Skin of body (tissue), 3 donors: ENCODE measurements at places on chromosomes 3 and 15. TPM values are rescaled to one million over a fixed set of nuclear protein-coding genes. Genes with fewer than 3 reads are reported as not detected.
A peak's percentile ranks its signal among the peaks of the same experiment; 100 is the strongest.

- no peak for DNase-seq
Observed at GRCh38 chr3:133868758-133869475, 26.8 kb downstream of the RAB6B start.

Gene DNASE1L3
- 4.1 TPM for total RNA-seq

Gene ITPR1
- total RNA-seq, result 30.4 TPM

- DNase-seq, result no peak
Observed at GRCh38 chr15:40465939-40466338, 4.8 kb upstream of the CHST14 start.

- DNase-seq, result no peak
Observed at GRCh38 chr3:96678325-96678724, 136.1 kb upstream of the EPHA6 start.

Gene ROPN1
- 0.69 TPM for total RNA-seq

DNA sequence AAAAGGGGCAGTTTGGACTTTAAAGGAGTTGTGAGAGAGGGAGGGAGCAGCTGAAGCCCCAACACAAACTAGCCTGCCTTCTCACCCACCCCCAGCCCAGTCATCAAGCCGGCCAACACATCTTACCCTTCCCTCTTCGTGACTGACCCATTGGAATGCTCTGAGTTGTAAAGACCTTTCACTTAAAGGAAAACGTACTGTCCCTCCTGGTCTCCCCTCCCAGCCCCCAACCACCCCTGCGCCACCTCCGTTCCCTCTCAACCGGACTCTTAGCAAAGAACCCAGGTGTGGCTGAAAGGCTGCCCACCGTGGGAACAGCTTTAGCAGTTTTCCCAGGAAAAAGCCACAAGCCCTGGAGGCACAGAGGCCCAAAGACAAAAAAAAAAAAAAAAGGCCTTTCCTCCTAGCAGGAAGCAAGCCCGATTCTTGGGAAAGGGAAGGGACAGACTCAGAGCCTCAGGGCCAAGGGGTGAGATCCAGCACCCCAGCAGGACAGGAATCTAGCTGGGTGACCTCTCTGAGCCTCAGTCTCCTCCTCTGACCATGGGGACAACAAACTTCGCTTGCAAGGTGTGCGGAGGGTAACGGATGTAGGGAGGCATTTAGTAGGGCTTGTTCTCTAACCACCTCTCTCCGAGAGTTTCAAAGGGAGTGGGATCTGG lies 2.4 kb downstream of the CYP11A1 start:
- DNase-seq, result no peak

Gene AADACL2
- 21.6 TPM for total RNA-seq

- no peak for DNase-seq
Observed at GRCh38 chr3:106560451-106560966, 691.7 kb upstream of the CBLB start.

DNA sequence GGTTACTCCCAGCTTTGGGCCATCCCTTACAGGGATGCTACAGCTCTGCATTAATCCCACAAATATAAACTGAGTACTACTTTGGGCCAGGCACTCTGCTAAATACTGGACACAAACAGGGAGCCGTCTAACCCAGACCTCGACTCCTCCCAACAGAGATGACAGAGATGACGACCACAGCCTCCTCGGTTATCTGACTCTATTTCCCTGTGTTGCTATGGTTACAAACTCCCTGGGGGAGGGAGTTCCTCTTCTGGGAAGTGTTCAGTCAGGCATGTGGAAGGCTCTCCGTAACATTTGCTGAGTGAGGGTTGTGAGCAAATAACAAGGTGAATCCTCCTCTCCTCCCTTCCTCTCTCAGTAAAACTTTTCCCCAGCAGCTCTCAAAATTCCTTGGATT lies 6.7 kb upstream of the CMTM7 start:
- peak; percentile 23 for DNase-seq

DNA sequence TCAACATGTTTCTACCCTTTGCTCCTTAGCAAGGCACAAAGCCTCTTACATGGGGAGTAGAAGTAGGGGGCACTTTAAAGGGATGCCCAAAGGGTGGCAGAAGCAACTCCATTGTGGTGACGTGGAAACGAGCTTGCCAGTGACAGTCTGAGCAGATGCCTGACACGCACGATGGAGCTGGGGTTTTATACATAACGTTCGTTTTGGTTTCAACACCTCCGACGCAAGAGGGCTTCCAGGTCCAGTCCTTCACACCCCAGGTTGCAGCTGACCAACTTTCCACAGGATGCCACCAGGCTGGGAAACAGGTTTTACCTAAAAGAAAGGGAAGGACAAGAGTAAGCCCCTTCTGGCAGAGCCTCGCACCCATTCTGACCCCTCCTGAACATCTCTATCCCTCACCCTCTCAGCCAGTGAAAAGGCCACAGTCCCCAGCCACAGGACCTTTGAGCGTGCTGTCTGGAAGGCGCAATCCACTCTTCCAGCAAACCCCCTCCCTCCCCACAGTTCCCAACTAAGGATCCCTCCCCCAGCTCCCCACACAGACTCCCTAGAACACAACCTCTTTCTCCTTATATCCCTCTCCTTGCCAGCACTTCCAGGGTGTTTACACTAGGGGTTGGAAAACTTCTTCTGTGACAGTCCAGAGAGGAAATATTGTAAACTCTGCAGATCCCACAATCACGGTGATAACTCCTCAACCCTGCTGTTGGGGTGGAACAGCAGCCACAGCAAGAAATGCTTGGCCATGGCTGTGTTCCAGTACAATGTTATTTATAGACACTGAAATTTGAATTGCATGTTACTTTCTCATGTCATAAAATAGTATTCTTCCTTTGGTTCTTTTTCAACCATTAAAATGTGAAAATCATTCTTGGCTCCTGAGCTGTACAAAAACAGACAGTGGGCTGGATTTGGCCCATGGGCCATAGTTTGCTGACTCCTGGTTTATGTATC lies 36.2 kb downstream of the FAM174B start:
- DNase-seq, result peak; percentile 95

GRCh38 chr3:43224405-43225073 lies 61.8 kb upstream of the SNRK start:
- DNase-seq, result no peak

Gene WWTR1
- total RNA-seq, result 83.2 TPM

Gene CD200R1
- 6.3 TPM for total RNA-seq

DNA sequence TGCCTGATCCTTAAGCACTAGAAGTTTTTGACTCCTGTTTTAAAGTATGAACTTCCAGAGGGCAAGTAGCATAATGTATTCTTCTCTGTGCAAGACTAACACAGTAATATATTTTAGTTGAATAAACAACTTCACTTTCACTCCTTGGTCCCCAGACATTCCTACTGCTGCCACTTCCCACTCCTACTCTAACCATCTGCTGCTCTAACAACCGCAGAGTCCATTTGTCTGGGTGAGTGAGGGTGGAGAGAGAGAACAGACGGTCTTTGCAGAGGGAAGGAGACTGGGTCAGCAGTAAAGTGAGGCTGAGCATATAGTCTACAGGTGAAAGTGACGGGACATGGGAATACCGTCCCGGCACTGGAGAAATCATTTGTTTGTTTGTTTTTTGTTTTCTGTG lies 301.0 kb upstream of the SLCO3A1 start:
- no peak for DNase-seq

Gene LYZL4
- total RNA-seq, result not detected

- no peak for DNase-seq
Observed at GRCh38 chr15:39296955-39297354, 283.9 kb upstream of the THBS1 start.

Gene PLIN1
- total RNA-seq, result 119 TPM

Gene RTF1
- 21.5 TPM for total RNA-seq

DNA sequence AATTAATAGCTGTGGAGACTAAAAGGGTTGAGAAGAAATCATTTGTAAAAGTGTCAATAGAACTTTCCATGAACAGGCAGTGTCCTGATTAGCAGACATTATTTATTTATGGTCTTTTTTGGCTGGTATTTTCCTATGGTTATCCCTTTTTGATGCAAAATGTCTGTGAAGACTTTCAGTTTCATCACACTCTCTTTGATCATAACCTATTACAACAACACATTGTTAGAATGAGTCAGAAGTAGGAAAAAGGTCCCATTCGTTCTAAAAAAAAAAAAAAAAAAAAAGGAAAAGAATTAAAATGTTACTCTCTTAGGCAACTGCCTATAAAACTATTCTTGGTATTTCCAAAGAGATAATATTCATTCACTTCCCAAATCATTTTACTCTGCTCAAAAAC lies 62.1 kb downstream of the SLC49A4 start:
- no peak for DNase-seq

DNA sequence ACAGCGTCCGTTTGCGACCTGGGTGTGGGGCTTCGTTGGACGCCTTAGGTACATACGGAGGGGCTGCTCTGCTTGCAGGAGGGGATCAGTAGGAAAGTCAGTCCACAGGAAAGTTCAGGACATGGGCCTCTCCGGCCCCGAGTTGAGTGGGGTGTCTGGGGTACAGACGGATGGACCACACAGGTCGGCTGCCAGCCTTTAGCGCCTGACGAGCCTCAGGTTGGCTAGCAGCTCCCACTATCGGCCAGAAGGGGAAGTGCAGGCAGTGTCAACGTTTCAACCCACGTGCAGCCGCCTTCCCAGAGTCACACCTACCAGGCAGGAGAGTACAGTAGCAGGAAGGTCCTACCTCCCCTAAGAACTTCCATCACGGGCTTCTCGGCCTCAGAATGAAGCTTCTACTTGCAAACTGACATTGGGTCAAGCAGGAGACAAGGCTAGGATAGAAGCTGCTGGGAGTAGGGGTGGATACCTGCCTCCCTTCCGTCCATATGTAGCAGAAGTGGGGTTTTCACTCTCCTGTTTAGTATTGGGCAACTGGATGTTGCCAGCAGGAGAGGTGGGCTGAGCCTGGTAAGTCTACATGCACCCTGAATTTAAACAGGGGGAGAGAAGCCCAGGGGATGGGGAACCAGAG lies 1.8 kb upstream of the SCN5A start:
- peak; percentile 46 for DNase-seq

DNA sequence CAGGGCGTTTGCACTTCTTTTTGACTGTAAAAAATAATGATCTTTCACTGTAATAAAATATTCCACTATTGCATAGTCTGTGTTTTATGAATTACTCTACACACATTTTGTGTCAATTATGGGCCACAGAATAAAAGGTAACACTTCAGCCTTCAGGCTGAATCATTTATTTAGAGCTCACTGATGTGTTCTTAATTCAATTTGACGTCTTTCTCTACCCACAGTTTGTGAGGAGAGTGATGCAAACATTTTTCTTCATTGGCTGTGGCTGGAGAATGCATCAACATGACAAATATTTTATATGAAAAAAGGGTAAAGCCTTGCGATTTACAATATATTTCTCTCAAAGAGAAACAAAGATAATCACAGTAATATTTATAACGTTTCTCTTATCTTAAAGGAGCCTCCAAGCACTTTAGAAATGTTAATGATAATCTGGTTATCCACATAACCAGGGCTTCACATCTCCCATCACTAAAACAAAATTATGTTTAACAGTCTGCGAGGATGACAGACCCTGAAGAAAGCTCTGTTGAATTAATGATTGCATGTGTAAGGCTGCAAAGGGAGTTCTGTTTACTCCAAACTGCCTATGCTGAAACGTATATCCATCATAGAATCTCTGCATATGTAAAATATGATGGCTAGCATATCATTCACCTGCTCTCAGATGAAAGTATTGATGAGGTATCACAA lies 951.3 kb downstream of the ZPLD1 start:
- no peak for DNase-seq

Gene SENP5
- 42.5 TPM for total RNA-seq

DNA sequence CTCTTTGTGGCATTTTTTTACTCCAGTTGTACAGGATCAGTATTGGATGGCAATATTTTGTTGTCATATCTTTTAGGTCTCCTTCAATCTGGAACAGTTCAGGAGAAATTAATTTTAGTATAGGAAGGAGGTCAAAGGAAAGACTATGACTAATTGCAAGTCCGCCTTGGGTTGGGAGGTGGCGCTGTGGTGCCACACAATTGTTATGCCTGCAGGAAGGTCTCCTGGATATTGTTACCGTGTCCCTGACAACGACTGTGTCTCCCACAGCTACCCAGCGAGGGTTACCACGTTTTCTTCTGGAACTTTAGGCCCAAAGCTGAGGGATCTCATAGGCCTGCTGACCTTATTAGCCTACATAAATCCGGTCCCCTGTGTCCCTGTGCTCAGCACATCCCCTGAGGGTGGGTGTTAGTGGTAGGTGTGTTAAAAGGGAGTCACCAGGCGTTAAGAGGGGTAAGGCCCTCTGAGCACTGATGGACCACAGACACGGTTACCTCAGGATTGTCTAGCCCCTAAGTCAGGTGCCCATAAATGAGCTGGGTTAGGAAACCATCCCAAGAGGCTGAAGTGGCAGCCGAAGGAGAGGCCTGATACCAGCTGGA lies 31.5 kb downstream of the KCNAB1 start:
- peak; percentile 52 for DNase-seq

Gene RARRES1
- total RNA-seq, result 4.9 TPM

GRCh38 chr3:16528106-16528505 lies 14.6 kb upstream of the RFTN1 start:
- DNase-seq, result peak; percentile 18

Gene A4GNT
- total RNA-seq, result not detected

- no peak for DNase-seq
Observed at GRCh38 chr15:67094001-67094826, 28.8 kb downstream of the SMAD3 start.

- DNase-seq, result peak; percentile 93
Observed at GRCh38 chr3:54891540-54891897, 36.3 kb downstream of the LRTM1 start.

DNA sequence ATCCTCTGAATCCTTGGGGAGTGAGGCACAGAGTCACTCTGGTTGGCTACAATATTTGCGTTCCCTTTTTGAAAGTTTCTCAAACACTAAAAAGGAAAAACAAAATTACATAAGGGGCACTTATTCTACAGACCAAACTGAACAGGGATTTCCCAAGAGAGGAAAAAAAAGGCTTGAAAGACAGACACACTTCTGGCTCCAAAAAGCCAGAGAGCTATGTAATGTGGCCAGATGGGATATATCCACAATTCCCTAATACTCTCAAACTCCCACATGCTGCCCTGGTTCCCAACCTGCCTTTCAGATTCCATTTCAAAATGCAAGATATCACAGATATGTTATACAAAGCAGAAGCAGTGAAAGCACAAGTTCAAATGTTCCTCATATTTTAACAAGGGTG lies 1.6 kb downstream of the FRMD4B start:
- DNase-seq, result no peak

DNA sequence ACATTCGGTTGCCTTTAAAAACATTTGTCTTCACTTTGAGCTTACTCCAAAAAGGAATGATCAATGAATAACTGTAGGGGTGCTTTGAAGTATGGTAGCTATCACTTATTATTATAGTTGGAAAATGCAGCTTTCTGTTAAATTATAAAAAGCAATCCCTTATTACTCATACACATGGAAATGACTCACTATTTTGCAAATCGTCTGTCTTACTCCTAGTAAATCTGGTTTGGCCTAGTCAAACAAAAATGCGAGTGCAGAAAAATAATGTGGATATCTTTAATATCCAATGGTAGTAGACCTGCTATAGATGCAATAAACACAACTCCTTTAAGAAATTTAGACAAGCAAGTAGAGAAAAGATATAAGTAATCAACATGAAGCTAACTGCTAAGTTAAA lies 112.5 kb downstream of the ZIC1 start:
- DNase-seq, result no peak

DNA sequence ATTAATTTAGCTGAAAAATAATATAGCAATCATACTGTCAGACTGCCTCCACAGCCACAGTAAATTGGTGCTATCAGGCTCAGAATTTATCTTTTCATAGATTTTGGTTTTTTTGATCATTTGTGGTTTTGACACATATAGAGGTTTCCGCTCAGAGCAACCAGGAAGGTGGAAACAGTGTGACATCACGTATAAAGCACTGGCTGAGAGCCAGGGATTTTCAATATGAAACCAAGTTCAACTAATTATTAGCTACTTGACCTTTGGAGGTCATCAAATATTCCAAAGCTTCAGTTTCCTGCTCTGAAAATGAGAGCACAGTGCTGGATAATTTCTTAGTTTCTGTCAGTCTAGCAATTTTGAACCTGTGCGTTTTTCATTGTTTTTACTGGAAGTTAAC lies 433.8 kb upstream of the SUCLG2 start:
- no peak for DNase-seq

Gene ZNF619
- 5.6 TPM for total RNA-seq
